ENCODE measurements at places on chromosomes 16 and 17.
A peak's percentile ranks its signal among the peaks of the same experiment; 100 is the strongest.

DNA sequence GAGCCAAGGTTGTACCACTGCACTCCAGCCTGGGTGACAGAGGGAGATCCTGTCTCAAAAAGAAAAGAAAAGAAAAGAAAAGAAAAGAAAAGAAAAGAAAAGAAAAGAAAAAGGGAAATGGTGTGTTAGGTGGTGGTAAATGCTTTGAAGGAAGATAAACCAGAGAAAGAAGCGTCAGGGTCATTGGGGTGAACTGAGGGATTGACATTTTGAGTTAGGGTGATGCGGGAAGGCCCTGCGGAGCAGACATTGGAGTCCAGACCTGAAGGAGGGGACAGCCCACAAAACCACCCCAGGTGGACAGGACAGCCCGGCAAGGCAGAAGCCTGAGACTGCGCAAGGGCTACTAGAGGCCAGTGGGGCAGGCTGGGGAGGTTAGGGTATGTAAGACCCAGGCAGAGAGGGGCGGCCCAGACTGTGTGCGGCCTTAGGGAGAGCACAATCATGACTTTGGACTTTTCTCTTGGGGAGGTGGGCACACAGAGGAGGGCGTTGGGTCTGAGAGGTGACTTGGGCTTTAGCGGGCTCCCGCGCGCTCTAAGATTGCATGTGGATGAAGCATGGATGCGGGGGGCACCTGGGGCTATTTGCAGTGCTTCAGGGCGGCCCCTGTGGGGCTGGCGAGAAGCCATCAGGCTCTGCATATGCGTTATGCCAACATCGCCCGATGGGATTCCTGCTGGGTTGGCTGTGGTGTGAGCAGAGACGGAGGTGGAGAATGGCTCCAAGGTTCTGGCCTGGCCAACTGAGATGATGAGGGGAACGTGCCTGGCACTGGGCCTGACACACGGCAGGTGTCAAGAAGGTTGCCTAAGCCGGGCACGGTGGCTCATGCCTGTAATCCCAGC, 3.3 kb upstream of the GAA start:
- DNase-seq, result no peak

GRCh38 chr17:73182616-73183310, 10.1 kb upstream of the COG1 start:
- DNase-seq, result no peak

- DNase-seq, result no peak
Measured at GRCh38 chr17:47117386-47117785, 71.7 kb downstream of the CDC27 start.

DNA sequence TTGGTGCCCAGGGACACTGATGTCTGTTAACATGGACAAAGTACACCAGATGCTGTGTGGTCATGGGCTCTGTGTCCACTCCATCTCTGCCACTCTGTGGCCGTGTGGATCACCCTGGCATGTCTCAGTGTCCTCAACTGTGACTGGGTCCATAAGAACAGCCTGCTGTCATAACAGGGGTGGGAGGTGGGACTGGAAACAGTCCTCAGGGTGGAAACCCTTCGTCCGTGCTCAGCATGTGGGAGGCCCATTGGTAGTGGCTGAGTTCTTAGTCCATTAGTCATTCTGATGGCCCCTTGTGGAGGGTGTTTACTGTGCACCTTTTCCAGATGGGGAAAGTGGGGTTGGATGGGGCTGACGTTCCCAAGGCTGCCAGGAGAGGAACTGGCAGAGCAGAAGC, 12.8 kb downstream of the FLYWCH2 start:
- no peak for DNase-seq

DNA sequence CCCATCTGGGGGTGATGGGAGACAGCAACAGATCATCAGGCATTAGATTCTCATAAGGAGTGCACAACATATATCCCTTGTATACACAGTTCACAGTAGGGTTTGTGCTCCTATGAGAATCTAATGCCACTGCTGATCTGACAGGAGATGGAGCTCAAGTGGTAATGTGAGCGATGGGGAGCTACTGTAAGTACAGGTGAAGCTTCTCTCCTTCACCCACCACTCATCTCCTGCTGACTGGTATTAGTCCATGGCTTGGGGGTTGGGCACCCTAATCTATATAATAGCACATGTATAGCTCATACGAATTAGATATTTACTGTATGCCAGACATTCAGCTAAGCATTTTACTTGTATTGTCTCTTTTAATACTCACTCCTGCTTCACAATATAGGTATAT, 101.7 kb downstream of the MAP2K6 start:
- DNase-seq, result no peak

DNA sequence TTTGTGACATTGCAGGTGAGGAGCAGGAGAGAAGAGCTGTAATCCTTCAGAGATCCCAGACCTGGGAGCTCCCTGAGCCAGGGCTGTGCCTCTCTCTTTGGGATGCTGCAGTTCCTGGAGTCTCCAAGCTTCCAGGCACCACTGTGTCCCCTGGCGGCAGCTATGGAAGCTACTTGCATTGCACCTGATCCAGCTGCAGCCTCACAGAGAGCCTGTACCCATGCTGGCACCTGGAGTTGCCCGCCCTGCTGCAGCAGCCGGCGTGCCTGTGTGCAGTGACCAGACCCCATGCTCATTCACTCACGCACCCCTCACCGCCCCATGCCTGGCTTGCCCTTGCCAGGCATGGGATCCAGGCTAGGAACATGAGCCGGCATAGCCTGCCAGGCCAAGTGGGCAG, 51.8 kb upstream of the MED9 start:
- DNase-seq, result no peak

- no peak for DNase-seq
Measured at GRCh38 chr16:83830769-83831455, 23.1 kb downstream of the HSBP1 start.

DNA sequence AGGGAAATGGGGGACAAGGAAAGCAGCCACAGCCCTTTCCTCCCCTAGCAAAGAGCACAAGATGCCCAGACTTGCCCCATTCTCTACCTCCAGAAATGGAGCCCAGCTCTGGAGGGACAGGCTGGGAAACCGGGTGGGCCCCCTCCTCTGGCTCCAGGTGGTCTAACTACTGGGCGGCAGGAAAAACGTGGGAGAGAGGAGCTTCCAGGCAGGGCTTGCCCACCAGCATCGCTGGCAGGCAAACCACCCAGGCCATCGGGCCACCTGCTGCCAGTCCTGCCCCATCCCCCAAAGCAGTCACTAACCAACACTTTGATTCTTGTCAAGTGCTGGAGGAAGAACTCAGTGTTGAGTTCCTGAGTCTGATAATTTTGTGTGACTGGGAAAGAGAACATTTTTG, 15.6 kb downstream of the ANKS3 start:
- DNase-seq, result no peak

- no peak for DNase-seq
Measured at GRCh38 chr17:69860142-69860680, 214.8 kb upstream of the KCNJ16 start.

- DNase-seq, result peak; percentile 16
Measured at GRCh38 chr17:1617620-1618174, 10.9 kb downstream of the SLC43A2 start.

GRCh38 chr16:7946142-7946541, 613.5 kb downstream of the RBFOX1 start:
- no peak for DNase-seq

GRCh38 chr16:81232740-81233367, 5.6 kb upstream of the BCO1 start:
- no peak for DNase-seq

- no peak for DNase-seq
Measured at GRCh38 chr17:81481073-81481799, 31.4 kb downstream of the ACTG1 start.

DNA sequence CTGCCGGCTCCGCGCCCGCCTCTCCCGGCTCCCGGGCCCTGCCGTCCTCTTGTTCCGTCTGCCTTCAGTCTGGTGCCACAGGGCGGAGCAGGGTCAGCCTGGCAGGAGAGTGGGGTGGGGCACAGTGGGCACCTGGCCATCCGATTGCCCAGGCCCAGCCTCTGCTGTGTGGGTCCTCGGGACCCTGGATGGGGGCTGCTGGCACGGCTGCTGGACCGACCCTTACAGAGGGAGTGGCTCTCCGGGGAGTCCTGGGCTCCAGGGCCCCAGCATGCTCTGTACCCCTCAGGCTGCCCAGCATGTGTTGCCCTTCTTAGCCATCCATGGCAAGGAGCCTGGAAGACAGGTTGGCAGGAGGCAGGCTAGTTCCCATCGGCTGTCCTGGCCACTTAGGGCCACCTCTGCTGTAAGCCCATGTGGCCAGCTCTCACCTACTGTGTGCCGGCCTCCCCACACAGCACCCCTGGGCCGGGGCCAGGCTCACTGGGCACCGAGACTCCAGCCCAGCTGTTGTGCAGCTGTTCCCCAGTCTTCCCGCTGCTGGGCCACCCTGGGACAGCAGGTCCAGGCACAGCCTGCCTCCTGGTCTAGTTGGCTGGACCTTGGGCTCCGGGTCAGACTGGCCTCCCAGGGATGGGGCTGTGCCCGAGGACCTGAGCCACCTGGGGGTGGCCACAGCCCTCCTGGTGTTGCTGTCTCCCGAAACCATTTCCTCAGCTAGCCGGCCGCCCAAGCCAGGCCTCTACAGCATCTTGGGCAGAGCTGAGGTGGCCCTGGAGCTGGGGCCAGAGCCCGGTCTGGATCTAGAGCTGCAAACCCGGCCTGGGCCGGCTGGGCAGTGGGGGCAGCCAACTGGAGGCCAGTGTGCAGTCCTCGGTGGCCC, 24.9 kb downstream of the BAHCC1 start:
- DNase-seq, result no peak

- DNase-seq, result no peak
Measured at GRCh38 chr16:31477220-31478216, 5.4 kb upstream of the SLC5A2 start.

GRCh38 chr16:55944377-55944802, 69.2 kb upstream of the CES5A start:
- DNase-seq, result peak; percentile 60

- DNase-seq, result peak; percentile 73
Measured at GRCh38 chr17:55576237-55576995, 65.2 kb upstream of the SMIM36 start.

GRCh38 chr17:11578998-11579397, 19.3 kb upstream of the DNAH9 start:
- DNase-seq, result no peak

GRCh38 chr17:79806863-79807720, 10.2 kb upstream of the CBX8 start:
- no peak for DNase-seq

GRCh38 chr16:75931970-75932369, 205.7 kb upstream of the CPHXL start:
- DNase-seq, result no peak

DNA sequence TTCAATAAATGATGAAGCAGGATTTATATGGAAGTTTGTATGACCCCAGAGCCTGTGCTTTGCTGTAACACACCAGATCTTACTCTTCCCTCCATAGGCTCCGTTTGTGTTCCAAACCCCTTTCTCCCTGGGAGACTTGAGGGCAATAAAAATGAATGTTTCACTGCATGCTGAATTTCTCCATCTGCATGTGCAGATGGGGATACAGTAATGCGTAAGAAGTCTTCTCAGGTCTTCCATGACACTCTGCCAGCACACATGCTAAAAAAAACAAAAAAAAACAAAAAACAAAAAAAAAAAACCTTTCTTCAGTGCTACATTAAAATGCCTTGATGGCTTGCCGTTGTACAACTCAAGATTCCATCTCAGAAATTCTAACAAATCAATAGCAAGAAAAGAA, 170.2 kb upstream of the ANKFN1 start:
- no peak for DNase-seq

DNA sequence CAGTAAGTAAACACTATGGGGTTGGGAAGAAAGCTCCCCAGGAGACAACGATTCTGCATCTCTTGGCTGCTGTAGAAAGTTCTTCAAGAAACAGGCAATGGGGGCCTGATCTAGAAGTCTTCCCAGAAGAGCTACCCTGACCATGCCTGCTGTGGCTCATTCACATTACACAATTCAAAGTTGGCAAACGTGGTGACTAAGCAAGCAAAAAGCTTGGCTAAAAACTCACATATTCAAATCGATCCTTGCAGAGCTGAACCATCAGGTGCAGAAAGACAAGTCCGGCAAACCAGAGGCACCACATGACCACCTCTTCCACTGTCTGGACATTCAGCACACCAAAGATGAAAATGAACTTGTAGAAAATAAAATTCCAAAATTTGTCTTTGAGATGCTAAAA, 16.1 kb downstream of the AMFR start:
- DNase-seq, result no peak

DNA sequence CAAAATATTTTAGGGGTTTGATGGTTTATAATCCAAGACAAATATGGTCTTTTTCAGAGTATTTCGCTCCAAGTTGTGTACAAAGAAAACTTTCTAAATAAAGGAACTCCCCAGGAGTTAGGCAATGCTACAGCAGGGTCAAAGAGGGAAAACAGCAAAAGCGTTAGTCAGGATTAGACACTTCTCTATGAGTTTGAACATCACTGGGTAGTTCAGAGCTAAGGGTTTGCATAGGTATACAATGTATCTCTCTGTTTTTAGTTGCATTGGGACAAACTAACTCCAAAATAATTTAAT, 34.8 kb downstream of the FAM20A start:
- DNase-seq, result no peak

DNA sequence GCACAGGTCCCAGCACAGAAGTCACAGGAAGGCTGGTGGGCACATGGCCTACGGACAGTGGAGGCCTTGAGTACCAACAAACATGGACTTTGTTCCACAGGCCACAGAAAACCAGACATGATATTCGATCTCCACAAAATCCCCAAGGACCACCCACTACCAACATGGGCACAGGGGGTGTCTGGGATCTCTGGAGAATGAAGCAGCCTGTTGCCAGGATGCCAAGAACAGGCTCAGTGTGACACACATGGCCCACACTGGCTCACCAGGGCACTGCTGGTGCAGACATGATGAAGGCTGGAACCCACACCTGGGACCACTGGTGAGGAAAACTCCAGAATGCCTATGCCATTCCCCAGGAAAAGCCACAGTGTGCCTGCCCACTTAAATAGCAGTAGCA, 120.2 kb downstream of the C16orf78 start:
- no peak for DNase-seq

DNA sequence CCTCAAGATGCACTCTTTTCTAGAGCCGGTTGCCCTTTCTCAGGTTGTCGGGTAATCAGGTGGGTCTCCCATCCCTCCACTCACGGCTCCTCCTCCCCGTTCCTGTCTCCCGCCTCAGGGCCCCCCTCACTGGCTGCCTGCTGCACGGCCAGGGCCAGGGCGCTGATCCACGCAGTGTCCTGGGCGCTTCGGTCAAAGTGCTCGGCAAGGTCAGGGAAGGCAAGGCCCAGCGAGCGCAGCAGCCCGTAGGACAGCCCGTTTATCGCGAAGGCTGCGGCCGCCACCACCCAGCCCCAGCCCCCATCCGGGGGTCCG, 753 bp downstream of the SLC16A11 start:
- no peak for DNase-seq

GRCh38 chr17:67619555-67619954, 98.2 kb upstream of the NOL11 start:
- no peak for DNase-seq

GRCh38 chr16:49441366-49441780, 67.8 kb downstream of the C16orf78 start:
- DNase-seq, result no peak

Data from fibroblast of the conjunctiva (primary cell).